NCI-H1048 (cell line): ENCODE measurements at places on chromosomes 5 and 9.

- DNase-seq = no peak
These were observed 127.9 kb downstream of the NNT start for GRCh38 chr5:43730832-43731342.

DNA sequence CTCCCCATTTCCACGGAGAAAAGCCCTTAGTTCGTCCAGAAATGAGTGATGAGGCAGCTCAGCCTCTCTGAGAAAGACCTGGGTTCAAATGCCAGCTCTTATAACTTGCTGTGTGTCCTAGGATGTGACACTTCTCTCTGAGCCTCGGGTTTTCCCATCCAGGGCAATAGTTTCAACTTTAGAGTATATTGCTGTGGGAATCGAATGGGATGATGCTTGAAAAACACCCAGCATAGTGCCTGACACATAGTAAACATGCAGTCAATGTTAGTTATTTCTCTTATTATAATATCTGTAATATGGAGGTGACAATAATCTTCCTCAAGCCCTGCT, 430 bp upstream of the MAPKAP1 start:
- no peak for DNase-seq

GRCh38 chr5:60519372-60519771, 180.6 kb downstream of the DEPDC1B start:
- DNase-seq = no peak

DNA sequence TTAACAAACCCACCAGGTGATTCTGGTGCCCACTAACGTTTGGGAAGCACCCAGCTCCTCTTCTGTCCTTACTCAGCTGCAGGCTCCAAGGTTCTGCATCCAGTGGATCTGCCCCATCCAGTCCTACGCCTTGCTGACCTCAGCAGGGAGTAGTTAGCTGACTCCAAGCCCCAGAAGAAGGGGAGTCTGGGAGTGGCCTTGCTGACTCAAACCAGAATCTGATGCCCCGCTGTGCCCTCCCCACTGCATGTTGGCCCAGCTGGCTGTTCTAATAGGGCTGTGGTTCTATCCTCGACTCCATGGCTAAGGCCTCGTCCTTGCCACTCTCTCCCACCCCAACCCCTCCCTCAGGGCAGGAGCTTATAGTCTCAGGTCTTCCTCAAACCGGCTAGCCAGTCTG, 136.3 kb downstream of the TTLL11 start:
- DNase-seq = no peak

DNA sequence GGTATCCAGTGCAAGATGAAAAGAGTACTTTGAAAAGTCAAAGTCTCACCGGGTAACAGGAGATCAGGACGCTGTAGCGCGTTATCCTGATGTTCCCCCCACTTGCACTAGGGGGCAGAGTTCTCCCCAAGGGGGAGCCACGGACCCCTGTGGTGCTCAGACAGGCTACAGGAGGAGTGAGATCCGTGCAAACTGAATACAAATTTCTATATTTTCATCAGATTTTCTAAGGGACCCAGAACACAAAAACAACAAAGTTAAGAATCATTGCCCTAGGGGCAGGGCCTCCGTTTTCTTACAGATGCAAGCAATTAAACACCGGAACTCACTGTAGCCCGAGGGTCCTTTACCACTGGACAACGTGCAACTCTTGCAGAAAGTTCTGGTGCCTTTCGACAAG, 2.0 kb downstream of the MYO10 start:
- DNase-seq = no peak

GRCh38 chr5:154005648-154006047, 33.1 kb downstream of the FAM114A2 start:
- DNase-seq = no peak

DNA sequence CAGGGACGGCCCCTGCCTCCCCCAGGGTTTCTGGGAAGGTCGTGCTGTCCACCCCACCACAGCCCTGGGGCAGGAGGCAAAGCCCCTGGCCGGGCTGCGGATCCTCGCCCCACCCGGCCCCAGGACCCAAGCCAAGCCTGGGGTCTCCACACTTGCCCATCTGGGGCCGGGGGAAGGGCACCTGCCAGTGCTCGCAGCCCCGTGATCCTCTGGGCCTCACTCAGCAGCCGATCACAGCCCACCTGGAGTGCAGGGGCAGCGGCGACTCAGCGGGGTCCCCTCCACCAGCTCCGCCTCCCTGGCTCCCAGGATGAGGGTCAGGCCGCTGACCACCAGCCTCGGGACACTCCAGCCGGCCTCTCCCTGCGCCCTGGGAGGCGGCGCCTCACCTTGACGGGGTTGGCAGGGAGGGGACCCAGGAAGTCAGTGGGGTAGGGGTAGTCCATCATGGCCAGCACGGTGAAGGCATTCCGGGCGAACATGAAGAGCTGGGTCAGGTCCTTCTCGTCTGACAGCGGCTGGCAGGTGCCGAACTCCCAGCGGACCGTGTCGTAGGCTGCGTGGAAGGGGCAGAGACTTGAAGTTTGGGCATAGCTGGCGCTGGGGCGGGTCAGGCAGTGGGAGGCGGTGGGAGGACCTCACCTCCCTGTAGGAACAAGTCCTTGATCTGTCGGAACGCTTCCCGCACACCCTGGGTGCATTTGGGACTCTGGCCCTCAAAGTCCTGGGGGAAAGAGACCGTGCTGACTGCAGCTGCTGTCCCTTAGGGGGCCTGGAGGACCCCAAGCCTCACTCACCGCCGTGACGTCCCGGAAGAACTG, 1.8 kb downstream of the DPP7 start:
- no peak for DNase-seq

- DNase-seq = no peak
These were observed 4.4 kb downstream of the SLIT3 start for GRCh38 chr5:169296419-169297143.

GRCh38 chr5:13278811-13279210, 665.7 kb downstream of the DNAH5 start:
- DNase-seq = no peak

DNA sequence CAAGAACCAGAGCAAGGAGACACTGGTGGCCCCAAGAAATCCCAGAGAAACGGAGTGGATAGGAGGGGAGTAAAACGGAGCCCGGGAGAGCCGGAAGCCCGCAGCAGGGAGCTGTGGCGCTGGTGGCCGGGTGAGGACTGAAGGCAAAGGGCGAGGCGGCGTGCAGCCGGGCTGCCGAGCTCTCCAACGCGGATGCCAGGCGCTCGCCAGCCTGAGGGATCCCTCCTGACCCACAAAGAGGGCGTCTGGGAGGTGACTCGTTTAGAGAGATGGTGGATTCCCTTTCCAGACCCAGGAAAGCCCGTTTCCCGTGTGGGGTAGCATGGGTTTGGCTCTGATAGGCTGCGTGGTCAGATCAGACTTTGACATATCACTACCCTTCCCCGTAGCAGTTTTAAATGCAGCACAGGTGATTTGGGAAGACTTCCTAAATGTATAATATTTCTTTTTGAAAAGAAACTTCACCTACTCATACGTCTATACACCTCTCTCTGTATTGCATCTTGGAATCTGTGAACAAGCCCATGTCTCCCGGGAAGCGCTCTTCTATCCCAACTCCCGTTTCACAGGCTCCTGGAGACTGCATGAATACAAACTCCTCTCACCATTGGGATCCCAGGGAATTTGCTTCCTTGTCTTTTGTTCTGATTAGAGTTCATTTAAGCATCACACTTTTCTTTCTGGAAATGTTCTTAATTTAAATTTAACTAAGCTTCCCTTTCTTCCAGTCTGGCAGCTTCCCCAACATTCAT, 158.1 kb downstream of the C9orf152 start:
- DNase-seq = no peak

GRCh38 chr5:7419846-7420245, 23.9 kb downstream of the ADCY2 start:
- no peak for DNase-seq

GRCh38 chr5:157253547-157253946, 12.4 kb upstream of the CYFIP2 start:
- no peak for DNase-seq

DNA sequence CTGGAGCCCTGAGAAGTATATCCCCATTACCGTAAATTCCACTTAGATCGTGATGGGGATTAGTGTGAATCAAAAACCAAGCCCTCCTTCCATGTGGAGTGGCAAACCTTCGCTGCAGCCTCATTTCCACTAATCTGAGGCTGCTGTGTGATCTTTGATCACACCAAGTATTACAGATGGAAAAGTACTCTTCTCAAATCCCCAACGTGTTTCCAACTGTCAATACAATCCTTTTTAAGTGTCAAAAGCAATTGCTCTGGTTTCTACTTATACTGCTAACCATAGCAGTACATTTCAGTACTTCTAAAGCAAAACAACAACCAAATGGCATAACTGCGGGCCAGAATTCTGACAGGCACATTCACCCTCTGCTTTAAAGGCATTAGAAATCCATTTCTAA, 307.7 kb upstream of the ADAMTS16 start:
- no peak for DNase-seq

- DNase-seq = no peak
These were observed 126.4 kb upstream of the SLC12A2 start for GRCh38 chr5:127957183-127957582.

DNA sequence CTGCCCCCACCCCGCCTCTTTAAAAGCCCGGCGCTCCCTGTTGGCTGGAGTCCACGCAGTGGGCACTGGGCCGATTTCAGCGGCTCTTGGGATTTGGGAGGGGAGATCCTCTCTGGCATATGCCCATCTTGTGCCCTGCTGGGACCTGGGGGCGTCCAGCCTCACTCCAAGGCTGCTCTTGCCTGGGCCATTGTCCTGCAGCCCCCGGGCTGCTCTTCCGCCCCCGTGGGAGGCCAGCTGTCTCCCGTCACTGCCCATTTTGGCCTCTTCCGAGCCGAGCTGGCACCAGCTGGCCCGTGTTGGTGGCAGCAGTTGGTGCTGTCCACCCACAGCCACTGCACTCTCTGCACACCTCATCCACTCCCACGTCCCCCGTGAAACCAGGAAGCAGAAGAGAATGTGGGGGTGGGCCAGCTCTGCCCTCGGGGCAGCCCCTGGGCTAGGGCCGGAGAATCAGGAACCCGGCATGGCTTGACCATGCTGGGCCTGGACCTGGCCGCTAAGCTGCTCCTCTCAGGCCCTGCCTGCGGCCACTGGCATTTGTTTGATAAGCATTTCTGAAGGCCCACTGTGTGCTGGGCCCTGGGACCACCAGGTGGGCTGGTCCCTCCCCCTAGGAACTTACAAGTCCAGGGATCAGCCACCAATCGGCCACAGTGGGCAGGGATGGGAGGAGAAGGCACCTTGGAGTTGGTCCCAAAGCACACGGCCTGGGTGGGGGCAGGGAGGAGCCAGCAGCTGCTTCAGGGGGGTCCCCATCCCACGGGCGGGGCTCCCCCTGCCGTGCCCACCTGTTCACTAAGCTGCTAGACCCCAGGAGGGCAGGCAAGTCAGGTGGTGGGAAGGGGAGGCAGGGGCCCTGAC, 2.2 kb downstream of the C8G start:
- DNase-seq = no peak

DNA sequence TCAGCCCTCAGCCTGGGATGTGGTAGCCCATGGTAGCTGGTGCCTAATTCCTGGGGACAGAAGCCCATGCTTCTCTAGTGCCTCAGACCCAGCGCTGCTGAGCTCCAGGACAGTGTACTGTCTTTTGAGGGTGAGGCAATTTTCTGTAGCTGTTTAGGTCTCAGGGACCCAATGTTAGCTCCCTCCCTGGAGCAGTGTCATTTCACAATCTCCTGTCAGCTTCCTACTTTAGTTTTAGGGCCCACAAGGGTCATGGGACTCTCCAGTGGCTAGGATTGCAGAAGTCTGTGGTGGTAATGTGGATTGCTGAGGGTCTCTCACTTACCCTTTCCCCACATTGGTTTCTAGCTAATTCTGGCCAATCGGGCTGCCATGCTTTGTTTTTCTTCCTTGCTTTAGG, 67.7 kb upstream of the CCL21 start:
- DNase-seq = no peak

- DNase-seq = no peak
These were observed 7.3 kb downstream of the DAPK1 start for GRCh38 chr9:87504938-87505337.
